ENCODE measurements at places on chromosomes 4 and X.

- DNase-seq: no peak
Observed at GRCh38 chr4:62455871-62456270, 1255.7 kb downstream of the ADGRL3 start.

- DNase-seq: no peak
Observed at GRCh38 chrX:1205681-1206611, 6.5 kb downstream of the CRLF2 start.

DNA sequence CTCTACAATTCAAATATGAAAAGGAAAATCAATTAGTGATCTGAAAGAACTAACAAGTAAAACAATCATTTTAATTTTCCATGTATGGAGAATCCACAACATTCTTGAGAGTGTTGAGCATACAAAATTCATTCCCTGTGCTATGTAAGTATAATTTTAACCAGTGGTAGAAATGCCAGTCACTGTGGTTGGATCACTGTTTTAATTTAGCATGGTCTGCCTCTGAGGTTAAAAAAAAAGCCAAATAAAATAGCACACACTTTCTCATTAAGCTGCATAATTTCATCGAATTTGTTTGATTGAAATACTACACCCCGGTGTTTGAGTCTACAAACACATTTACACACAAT is 185.5 kb upstream of the STS start:
- no peak for DNase-seq

DNA sequence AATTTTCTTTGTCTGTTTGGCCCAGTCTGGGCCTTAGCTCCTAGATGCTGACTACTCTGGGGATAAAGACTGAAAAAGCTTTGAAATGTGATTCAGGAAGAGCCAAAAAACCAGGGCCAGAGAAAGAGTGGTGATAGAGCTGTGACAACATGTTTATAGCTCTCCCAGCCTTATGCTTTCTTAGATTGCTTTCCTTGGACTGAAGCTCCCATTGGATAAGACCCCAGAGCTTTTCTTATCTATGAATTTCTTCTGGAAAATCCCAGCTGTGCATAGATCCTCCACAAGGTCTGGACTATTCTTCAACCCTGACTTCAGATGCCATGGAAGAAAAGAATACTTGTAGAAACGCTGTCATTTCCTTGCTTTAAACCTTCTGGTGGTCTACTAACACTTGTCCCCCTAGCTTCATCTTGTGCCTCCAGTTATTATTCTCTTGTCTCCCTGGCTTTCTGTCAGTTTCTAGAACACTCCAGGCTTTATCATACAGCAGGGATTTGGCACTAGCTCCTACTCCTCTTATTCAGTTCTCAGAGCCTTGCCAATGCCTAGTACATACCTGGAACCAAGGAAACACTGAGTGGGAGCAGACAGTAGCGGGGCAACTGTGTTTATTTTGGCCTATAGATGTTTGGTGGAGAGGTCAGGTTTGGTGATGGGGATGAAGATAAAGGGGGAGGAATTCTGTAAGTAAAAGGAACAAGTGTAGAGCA is 57.1 kb upstream of the TEX13D start:
- no peak for DNase-seq

- DNase-seq: no peak
Observed at GRCh38 chrX:65994519-65995506, 45.1 kb downstream of the VSIG4 start.

- no peak for DNase-seq
Observed at GRCh38 chrX:3134316-3134945, 93.2 kb downstream of the ARSF start.

GRCh38 chr4:152195888-152196287 is 340.0 kb downstream of the FBXW7 start:
- DNase-seq: no peak

DNA sequence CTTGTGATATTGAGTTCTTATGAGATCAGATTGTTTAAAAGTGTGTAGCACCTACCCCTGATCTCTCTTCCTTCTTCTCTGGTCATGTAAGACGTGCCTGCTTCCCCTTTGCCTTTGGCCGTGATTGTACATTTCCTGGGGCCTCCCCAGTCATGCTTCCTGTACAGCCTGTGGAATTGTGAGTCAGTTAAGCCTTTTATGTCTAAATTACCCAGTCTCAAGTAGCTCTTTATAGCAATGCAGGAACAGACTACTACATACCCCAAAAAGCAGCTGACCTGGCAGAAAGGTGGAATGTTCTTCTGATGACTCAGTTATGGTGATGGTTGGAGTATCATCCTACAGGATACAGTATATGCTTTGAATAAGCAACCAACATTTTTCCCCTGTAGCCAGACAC is 11.4 kb upstream of the MCUB start:
- DNase-seq: no peak
